Activated T-cell treated with anti-CD3 and anti-CD28 coated beads for 1 hour (primary cell): ENCODE measurements at places on chromosomes 5 and 9.

GRCh38 chr5:25006734-25007133, 362.0 kb upstream of the CDH10 start:
- DNase-seq: no peak

- DNase-seq: no peak
These were observed 42.5 kb upstream of the GOLM1 start for GRCh38 chr9:86141843-86142242.

- no peak for DNase-seq
These were observed 9.0 kb upstream of the KIF2A start for GRCh38 chr5:62296998-62297397.

GRCh38 chr5:136992796-136993489, 506.2 kb downstream of the SPOCK1 start:
- no peak for DNase-seq

- no peak for DNase-seq
These were observed 1.3 kb downstream of the NIM1K start for GRCh38 chr5:43193181-43193893.

DNA sequence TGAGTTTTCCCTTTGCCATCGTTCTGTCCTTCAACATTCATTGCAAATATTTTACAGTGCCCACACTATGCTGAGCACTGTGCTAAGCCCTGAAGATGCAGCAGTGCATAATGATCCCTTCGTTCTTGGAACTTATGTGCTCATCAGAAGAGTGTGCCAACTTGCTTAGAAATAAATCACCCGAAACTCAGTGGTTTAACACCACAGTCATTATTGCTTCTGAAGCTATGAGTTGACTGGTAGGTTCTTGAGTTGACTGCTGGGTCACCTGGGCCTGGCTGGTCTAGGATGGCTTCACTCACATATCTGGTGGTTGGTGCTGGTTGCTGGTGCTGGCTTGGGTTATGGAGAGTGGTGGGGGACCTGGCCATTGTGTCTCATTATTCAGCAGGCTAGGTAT, 20.9 kb downstream of the PCSK5 start:
- DNase-seq: no peak

GRCh38 chr9:7601739-7602138, 197.8 kb downstream of the DMAC1 start:
- DNase-seq: no peak

DNA sequence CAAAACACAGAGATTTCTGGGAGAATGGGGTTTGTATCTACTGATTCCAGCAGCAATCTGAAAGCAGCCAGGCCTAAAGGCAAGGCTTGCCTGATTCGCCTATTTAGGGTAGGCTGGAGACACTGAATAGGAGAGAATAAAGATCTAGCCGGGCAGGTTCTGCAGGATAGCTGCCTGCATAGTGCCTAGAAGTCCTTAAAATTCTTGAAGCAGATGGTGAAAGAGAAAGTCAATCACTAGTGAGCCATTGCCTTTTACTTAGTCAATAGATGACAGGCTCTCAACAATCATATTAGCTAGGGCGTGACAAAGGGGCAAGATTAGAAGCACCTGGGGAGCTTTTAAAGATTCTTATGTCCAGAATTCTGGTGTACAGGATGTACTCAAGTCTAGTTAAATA, 522.7 kb downstream of the HTR1A start:
- DNase-seq: no peak

GRCh38 chr9:120875195-120875565, 1.8 kb downstream of the PHF19 start:
- no peak for DNase-seq
